Hematopoietic multipotent progenitor cell treated with erythropoietin and hydrocortisone succinate and interleukin-3 and kit ligand, for 15 days (in vitro differentiated cells): ENCODE measurements at places on chromosomes 4 and X.
A peak's percentile ranks its signal among the peaks of the same experiment; 100 is the strongest.

DNA sequence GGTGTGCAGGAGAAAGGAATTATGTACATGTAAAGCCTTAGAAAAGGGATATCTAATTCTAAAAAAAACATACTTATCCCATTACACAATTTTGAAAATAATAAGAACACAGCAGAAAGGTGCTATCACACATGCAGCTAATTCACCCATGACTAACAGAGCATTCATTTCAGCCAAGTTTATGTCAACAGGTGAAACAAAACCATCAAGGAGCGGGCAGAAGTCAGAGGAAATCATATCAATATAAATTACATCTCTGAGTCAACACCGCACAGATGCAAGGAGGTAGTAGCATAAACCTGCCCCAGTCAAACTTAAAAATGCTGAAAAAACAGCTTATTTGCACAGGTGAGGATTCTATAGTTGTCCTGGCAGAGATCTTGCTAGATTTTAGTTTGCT lies 197.9 kb downstream of the PRDM5 start:
- no peak for DNase-seq

DNA sequence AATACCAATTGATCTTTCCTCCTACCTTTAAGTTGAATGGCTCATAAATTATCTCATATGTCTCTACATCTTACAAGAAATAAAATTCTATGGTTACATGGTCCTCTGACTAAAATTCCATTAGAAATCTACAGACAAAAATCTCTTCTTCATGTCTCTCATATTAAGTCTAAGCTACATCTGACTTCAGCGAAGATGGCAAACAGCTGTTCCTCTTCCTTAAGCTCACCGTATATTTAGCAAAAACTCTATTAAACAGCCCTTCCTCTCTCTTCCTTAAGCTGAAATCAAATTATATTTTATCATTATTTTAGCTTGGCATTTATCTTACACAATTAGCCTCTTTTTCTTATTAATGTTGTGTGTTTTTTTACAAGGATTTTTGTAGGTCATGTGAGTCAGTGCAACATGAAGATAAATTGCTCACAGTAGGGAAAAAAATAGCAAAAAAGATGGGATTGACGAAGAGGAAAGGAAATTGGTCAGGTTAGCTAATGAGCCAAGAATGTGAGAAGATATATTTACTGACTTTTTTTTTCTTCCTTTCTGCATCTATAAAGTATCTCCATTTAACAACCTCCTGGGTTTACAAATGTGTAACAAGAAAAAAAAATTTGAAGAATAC lies 2412.8 kb downstream of the ARAP2 start:
- no peak for DNase-seq

DNA sequence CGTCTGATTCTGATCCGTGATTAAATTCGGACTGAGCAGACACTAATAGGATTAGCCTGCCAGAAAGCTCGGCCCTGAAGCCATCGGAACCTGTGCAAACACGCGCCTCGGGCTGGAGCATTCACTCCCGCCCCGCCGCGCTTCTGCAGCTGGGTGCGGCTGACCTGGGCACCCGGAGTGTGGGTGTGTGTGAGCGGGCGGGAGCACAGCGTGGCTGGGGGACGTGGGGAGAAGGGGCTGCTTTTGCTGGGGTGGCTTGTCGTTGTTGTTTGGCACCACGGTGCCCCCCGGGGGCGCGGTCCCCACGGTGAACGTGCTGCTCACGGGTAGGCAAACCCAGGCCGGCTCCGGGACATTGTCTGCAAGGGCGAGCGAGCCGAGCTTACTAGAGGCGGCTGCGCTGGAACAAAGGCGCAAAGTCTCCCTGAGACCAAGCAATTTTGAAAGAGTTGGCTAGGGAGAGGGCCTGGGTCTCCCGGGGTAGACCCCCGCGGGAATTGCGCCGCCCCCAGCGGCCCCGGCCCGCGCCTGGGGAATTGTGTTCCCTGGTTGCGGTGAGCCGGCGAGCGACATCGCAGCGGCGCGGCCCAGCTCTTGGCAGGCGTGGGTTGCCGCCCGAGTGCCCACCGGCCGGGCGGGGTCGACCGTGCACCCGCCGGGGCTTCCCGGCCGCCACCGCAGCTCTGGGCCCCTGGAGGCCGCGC lies 1.4 kb downstream of the MAMLD1 start:
- peak; percentile 8 for DNase-seq

GRCh38 chr4:87574996-87575395 lies 33.3 kb upstream of the DSPP start:
- DNase-seq, result no peak

- no peak for DNase-seq
Observed at GRCh38 chr4:113331811-113332210, 282.4 kb downstream of the ANK2 start.

DNA sequence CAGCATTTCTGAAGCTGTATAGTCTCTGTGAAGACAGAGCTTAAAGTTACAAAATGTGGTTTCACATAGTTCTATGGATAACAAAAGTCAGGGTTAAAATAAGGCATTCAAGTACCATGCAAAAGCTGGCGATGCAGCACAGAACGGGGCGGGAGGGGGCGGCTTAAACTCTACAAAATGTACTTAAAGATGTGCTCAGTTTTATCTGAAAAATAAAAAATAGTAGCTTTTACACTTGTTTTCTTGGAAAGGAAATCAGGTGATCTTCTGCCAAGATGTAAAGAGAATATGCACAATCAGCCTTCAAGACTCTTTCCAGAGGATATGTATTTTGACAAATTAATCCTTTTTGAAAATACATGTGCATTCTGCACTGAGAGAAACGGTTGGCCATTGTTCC lies 301.7 kb upstream of the EMCN start:
- DNase-seq, result no peak

DNA sequence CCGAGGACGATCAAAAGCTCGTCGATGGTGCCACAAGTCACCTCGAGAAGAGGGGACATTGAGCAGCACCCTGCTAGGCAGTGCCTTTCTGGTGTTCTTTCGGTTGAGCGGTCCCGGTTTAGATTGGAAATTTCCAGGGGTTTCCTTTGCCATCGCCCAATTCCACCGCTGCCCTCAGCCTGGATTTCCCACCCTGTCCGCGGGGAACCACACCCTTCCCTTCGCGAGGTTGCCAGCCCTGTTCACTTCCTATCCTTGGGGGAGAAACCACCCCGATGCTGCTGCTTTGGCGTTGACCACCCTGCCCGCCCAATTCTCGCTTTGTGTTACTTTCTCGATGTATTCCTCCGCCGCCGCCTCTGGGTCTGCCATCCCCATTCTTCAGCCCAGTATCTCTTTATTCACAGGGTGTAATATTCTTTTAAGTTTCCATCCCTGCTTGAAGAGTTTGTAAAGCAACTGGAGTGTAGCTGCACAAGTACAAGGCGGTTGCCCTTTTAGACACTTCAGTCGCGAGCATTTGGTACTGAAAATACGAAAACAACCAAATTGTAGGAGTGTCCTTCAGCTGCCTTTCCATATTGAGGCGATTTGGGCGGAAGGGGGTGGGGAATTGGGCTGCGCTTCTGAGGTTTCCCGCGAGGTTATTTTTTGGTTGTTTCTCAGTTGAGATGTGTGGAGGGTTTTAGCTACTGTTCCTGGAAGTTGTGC lies 1.1 kb downstream of the OGT start:
- DNase-seq, result peak; percentile 38

DNA sequence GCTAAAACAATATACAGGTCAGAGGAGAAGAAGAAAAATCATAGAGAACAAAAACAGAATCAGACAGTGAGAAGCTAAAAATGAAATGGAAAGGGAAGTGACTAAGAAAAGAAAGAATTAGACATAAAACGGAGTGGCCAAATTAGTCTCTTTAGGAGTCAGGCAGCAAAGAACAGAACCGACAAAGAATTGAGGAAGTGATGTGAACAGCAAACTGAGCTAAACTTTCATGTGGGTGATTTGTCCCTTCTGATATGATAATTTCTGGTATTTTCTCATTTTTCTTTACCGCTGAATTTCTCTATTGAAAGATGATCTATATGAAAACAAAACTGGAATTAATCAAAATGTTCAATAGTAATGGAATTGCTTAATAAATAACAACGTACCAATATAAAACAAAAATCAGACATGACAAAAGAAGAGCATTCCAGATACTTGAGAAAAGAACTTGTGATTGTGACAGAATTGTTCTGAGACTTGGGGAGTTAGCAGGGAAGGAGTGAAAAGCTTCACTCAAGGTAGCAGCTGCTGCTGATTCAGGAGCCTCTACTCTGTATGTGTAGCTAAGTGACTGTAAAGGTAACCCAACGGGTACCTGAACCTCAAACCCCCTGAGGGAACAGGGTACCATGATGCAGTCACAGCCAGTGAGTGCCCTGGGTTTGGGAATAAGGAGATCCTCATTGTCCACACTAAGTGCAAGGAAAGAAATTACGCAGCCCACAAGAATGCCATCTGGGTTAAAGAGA lies 8.8 kb downstream of the TAPT1 start:
- no peak for DNase-seq

DNA sequence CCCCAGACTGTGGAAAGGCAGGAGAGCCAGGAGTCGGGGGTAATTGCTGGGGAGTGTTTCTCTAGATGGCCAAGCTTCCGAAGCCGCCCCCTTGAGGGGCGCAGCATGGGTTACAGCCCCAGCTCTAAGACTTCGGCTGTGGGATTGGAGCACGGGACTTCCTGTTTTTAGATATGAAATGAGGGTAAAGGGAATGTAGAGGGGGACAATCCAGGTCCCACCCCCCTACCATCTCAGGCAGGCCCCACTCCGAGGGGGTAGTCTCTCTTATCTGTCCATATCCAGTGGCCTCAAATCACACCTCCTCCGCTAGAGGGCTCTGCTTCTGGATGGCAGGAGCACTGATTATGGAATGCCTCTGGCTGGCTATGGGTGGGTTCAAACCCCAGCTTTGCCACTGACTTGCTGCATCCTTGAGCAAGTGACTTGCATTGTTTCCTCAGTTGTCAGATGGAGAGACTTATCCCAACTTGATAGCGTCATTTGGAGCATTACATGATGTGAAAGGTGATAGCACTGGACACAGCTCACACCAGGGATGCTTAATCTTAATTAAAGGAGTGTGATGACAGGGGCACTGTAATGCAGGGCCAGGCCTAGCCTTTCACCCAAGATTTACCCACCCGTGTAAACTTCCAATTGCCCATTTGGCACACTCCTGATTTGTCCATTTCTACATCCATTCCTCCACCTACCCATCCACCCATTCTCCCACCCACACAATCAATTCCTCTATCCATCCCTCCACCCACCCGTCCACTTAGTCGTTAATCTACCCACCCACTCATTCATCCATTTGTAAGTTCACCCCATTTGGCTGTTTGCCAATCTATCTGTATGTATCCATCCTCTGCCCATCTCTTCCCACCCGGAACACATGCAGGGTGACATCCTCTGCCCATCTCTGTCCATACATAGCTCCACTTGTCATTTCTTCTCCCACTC lies 848 bp upstream of the KCND1 start:
- DNase-seq, result peak; percentile 62
